ENCODE measurements at places on chromosomes 1 and 21.

DNA sequence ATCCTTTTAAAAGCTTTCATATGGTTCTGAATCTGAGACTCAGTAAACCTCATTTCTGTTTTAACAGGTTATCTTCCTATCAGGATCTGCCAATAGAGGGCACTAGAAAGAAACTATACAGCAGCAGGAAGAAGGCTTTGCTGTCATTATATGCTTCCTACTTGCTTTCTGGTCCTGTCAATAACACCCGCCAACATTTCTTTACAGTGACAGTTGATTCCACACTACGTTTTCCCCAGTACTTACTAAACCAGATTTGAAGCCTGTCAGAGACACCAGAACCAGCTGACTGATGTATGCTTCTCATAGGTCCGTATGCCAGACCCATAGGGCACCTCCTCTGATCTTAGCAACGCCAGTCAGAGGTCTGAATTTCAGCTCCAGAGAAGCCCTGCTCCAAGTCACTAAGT, 341.0 kb upstream of the NEGR1 start:
- DNase-seq: no peak

- no peak for DNase-seq
These were observed 227.2 kb upstream of the ST6GALNAC5 start for GRCh38 chr1:76640092-76640491.

GRCh38 chr1:57423656-57424211, at the start of gene DAB1:
DAB1 (minus strand) TSS chr1:57424060; CDS start chr1:57291030, 133,030 bp downstream.
- DNase-seq: no peak

DNA sequence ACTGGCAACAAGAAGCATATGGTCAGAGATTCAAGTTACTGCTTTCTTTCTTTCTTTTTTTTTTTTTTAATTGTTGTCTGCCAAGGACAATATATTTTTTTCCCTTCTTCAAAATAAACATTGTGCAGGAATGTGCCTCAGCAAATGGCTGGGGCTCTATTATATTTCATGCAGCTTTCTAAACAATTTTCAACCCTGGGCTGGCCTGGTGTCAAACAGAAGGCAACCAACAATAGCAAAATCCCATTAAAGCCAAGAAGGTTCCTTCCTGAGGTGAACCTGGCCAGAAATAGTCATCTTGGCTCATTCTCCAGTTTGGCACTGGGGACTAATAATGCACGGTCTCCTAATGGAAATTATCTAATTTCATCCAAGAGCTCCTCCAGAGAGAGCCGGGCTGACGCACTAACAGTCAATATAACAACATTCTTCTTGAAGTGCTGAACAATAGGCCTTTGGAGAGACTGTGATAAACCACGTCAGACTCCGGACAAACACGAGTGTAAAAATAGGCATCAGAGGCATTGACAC, 35.7 kb upstream of the HLX start:
- DNase-seq: no peak

GRCh38 chr1:238608144-238608543, 717.4 kb upstream of the ZP4 start:
- no peak for DNase-seq

GRCh38 chr1:31218705-31219104, 21.0 kb downstream of the NKAIN1 start:
- DNase-seq: no peak

GRCh38 chr1:11449100-11449403, 29.9 kb upstream of the DISP3 start:
- no peak for DNase-seq

- DNase-seq: no peak
These were observed 28.7 kb downstream of the ABCA4 start for GRCh38 chr1:94092210-94092613.

- DNase-seq: no peak
These were observed 28.6 kb upstream of the ZNF496 start for GRCh38 chr1:247360116-247360898.

DNA sequence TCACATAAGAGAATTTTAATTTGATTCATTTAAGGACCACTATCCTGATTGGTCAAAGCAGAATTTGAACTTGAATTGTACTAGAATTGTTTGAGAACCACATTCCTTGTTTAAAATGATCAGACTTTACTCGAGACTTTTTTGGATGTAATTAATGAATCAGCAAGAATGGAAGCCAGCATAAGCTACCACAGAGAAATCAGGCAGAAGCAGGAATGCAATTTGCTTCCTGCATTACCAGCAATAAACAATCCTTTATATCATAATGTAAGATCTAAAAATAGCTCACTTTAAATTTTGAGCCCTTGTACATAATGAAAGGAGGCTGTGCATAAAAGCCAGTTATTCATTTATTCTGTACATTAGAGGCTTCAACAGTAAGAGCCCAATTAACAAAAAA, 119.8 kb upstream of the BACE2 start:
- DNase-seq: no peak

DNA sequence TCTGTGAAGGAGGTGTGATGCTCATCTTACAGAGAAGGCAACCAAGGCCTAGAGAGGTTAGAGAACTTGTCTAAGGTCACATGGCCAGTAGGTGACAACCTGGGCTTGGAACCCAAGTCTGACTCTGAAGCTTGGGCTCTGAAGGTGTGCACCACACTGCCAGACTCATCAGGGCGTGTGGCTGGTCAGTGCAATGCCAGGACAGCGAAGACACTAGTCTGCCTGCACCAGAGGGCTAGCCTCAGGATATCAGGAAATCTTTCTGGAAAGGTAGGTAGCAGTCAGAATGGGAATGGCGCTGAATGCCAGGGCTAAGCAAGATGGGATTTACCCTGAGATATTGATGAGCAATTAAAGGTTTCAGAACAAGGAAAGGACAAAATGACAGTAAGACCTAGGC, 34.9 kb downstream of the ELK4 start:
- no peak for DNase-seq

GRCh38 chr21:45179568-45180245, 105.3 kb downstream of the ADARB1 start:
- DNase-seq: no peak

DNA sequence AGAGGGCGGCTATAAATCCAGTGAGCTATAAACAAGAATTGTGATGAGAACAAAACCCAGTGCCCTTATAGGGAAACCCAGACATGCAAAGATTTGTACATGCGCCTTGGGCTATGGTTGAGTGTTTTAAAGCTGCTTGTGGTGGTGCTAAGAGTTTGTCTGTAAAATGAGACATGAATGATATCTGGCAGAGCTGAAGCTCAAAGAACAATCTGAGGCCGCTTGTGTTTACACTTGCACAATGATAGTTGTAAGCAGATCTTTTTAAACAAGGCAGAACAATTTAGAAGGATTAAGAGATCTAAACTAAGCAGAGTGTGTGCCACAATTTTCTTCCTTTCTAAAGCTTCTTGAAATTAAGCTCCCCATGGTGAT, 80.4 kb upstream of the ADAMTS5 start:
- no peak for DNase-seq

- DNase-seq: no peak
These were observed 13.7 kb upstream of the BEND5 start for GRCh38 chr1:48790397-48790796.

DNA sequence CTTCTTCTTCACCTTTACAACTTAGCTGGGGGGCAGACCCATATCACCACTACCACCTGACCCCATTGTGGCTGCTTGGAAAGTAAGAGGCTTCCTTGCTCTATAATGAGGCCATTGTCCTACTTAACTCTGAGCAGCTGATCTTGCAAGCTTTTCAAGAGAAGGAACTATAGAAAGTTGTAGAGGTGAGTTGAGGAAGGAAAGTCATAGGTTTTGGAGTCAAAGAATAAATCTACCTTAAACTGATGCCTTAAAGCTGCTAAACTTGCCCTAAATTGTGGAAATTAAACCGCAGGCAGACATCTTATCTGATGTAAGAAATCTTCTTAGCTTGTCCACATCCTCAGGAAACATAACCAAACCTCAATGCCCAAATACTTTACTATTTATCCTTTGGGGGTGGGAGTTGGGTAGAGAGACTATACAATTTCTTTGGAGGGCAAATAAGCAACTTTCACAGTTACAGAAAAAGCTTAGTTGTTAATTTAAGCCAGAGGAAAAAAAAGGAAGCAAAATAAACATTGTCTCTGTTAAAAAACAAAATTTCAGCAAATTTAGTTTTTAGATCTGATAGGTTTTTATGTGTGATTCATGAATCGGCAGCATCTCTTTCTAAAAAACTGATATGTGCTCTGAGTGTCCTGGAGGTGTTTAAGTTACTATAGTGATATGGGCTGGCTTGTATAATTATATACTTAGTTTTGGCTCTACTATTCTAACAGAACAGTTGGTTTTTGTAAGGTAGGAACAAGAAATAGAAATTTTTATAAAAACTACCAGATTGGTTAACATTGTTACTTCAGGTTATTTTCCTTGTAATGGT, 4.7 kb downstream of the IL23R start:
- DNase-seq: no peak

DNA sequence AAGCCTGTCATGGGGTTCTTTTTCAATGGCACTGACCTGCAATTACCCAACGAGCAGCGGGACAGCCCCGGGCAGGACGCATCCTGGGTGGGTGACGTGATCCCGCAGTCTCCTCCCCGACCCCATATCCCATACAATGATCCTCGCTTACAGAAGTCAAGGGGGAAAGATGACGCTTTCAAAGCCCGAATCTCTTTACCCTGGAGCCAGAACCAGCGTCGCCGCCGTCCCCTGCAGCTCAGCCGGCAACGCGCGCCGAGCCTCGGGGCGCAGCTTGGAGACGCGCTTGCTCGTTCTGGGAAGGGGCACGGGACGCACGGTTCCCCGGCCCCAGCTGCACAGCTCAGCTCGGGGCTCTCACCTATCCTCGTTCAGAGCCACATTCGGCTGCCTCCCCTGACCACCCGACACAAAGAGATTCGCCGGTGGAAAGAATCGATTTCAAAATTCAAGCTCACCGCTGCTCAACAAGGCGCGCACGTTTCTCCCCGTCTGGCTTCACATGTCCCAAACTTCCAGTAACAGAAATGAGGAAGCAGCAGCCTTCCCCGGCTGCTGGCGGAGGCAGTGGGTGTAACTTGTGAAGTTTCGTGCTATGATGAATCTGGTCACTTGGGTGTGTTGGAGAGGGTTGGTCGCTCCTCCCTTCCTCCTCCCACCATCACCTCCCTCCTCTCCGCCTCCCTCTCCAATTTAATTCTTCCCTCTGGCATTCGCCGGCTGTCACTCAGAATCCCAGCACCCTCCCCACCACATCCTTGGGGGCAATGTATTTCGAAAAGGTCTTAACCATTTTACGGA, at the start of gene TIAM1:
Gene TIAM1, minus strand, starts transcription at position 582 of the 801 bp plus-strand sequence. CDS start 77,289 bp downstream, outside the sequence.
- DNase-seq: no peak

DNA sequence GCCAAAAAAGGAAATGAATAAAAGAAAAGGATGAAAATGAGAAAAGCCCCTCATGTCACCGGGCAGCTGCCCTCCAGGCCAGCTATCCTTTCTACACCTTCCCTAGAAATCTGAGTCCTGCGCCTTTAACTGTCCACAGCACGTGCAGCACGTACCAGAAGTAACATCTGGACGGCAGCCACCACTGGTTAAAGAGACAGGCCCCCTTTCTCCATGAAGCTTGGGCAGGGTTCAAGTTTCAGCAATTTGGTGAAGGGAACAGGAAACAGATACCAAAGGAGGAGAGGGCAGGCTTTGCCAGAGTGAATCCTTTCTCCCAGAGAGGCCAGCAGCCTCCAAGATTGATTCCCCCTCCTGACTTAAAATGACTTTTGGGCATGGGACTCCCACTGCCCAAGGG, 3.6 kb upstream of the KIAA2013 start:
- no peak for DNase-seq
